ENCODE measurements at places on chromosomes 5 and 9.

DNA sequence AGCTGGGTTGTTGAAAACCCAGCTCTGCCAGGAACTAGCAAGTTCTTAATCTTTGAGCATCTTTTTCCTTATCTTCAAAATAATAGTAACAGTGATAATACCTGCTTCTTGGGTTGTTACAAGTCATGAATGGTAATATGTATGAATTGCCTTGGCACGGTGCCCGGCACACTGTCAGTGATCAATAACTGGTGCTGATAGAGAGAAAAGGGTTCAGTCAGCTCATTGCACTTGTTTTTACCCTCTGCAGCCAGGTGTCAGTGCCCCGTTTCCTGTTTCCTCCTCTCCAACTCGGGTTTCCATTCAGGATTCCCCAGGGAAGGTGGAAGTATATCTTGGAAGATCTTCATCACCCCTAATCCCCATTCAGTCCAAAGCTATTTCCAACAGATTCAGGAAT is 15.8 kb upstream of the NIPAL4 start:
- no peak for DNase-seq

- no peak for DNase-seq
These were observed 2.0 kb downstream of the MATR3 start for GRCh38 chr5:139295346-139296057.

GRCh38 chr5:137316346-137316736 is 182.8 kb downstream of the SPOCK1 start:
- DNase-seq = no peak

GRCh38 chr5:109779036-109779735 is 89.5 kb downstream of the MAN2A1 start:
- DNase-seq = no peak

- no peak for DNase-seq
These were observed 411.4 kb upstream of the DAP start for GRCh38 chr5:11172484-11172883.

DNA sequence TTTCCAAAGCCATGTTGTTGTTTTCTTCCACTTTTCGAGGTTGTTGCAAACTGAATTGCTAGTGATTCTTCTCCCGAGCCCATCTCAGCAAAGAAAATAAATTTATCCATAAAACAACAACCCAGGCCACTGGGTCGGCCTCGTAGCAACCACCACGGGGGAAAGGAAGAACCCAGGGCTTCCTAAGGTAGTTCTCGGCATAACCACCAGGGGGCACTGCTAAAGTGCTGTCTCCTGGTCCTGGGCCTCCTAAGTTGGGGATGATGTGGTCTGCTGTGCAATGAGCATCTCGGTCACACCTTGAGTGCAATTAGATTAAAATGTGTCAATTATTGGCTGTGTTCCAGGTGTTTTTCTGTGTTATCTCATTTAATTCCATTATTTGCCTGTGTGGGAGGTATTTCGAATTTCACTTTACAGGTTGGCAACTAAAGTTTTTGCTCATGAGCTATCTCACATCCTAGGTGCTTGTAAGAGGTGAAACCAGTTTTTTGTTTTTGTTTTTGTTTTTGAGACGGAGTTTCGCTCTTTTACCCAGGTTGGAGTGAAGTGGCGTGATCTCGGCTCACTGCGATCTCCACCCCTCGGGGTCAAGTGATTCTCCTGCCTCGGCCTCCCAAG is 102.8 kb upstream of the DAP start:
- peak; percentile 54 for DNase-seq

DNA sequence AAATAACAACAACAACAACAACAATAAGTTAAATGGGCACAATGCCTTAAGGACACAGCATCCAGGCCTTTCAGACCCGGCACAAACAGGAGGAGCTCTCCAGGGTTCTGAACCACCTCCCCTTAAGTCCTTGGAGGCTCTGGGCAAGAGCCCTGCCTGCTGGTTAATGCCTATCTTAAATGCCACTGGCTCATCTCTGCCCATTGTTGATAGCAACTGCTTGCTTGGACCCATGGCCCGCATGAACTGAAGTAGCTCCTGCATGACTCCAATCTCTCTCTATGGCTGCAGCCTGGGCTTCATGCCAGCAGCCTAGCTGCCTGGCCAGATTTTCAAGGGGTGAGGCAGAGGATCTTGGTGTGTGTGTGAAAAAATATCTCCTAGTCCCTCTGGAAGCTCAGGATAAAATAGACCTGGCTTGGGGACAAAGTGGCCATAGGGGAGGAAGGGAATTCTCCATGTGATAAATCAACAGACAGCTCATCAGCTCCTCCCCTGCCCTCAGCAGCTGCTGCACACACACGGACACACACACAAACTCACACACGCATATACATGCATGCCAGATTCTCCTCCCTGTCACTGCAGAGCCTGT is 27.4 kb downstream of the FAM219A start:
- no peak for DNase-seq

DNA sequence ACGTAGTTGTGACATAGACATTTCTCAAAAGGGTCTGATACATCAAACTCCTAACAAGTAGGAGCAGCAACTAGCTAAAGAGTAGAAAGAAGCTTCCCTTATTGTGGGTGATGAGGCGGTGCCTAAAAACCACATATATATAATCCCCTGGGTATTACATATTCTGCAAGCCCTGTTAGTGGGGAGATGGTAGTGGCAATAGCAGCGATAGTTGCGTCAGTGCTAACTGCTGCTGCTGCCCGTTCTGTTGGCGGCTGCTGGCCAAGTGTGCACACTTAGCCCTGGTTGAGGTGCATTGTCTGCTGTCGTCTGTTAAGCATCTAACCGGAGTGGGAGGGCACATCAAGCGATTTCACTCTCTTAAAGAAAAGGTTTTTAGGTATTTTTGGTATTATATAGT is 35.8 kb downstream of the VLDLR start:
- DNase-seq = peak; percentile 24

- no peak for DNase-seq
These were observed 12.9 kb upstream of the MOB3B start for GRCh38 chr9:27542508-27542907.

GRCh38 chr5:17828681-17829080 is 194.4 kb downstream of the TAF11L14 start:
- DNase-seq = no peak

GRCh38 chr5:94402096-94402495 is 216.3 kb downstream of the KIAA0825 start:
- no peak for DNase-seq

DNA sequence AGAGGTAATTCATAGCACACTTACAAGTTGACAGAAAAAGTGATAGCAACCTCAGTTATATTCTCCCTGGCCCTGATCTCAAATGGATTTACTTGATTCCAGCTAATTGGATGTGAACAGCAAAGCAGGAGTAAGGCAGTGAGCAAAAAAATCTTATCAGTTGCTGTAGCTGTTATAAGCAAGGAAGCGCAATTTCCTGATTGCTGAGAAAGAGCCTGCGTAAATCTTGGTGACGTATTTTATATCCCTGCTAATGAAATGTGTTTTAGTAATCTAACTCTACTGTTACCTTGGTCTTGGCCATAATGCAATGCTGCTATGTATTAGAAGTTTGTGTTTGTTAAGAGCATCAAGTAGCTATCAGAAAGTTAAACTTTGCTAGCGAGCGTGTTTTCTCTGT is 661.2 kb upstream of the SEMA6A start:
- DNase-seq = no peak

GRCh38 chr5:143955141-143955540 is 143.2 kb downstream of the HMHB1 start:
- DNase-seq = no peak

DNA sequence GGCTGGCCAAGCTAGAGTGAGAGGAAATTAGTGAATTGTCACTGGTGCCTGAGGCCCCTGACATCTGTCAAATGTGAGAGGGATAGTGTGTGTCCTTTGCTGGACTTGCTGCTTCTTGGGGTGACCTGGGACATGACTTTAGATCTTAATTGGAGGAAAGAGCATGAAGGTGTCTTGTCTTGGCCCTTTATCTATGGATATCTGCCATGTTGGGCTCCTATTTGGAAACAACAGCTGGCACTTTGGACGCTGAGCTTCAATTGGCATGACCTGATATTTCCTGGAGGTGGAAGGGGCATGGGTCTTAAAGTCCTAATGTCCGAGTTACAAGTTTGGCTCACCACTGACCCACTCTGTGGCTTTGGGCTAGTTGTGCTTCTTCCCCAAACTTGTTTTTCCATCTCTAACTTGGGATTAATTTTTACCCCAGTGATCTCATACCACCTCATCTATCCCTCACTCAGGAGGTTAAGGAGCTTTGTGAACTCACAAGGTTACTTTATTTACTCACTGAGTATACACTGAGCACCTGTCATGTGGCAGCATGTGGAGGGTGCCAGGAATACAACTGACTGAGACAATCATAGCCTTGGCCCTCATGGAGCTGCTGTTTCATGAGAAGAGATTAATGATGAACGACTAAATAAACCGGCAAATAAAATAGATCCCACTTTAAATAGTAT is 30.1 kb upstream of the CXCL14 start:
- no peak for DNase-seq

GRCh38 chr5:116272281-116272941 is 187.6 kb downstream of the COMMD10 start:
- DNase-seq = no peak

DNA sequence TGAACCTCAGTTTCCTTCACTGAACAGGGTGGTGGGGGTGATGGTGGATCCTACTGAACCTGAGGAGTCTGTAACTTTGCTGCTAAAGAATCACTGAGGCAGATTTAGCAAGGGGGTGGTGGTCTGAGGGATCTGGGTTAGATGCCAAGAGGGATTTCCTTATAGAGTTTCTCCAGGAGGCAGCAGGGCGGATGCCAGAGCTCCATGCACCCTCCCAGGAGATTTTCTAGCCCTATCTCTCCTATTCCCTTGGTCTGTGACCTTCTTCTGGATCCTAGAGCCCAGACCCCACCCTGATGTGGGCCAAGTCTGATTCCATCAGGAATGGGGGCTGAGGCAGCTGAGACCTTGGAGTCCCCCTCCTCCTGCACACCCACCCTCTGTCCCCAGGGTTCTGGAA is 6.0 kb downstream of the PTGS1 start:
- no peak for DNase-seq

GRCh38 chr5:54756796-54757402 is 228.5 kb downstream of the ESM1 start:
- DNase-seq = no peak

DNA sequence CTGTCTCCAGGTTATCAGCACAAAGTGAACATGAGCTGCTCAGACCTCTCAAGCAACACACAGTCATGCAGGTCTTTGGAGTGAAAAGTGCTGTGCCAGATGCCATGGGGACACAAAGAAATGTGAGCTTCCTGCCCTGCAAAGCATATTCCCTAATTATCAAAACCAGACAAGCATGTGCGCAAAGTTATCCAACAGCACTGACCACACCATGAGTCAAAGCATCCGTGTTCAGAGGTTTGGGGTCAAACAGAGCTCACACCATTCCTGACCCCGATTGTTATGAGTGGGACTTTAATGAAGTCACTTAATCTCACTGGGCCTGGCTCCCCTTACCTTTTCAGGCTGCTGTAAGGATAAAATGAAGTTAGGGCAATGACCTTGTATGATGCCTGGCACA is 138.5 kb downstream of the SLIT3 start:
- no peak for DNase-seq

DNA sequence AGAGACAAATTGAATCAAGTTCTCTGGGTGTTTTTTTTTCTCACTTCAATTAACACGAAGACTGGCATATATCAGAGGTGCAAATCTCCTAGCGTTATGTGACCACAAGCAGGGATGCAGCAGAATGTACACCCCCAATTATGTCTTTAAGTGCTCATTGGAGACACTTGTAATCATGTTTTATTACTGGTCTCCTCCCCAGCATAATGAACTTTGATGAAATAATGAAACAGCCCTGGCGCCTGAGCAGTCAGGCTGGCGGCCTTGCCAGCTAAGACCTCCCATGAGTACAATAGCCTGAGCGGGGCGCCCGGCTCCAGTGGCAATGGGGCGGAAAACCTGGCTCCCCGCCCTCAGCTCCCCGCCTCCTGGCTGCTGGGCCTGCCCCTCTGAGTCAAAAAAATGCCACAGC is 209.4 kb upstream of the MSX2 start:
- no peak for DNase-seq
